Stimulated activated CD8-positive, alpha-beta memory T cell treated with anti-CD3 and anti-CD28 coated beads, Interleukin-12 subunit alpha, Interleukin-12 subunit beta, amount 100 ng/mL, for 1 hour (primary cell): ENCODE measurements at places on chromosomes 3 and 15.

- DNase-seq = no peak
Observed at GRCh38 chr3:68667346-68667745, 265.0 kb downstream of the TAFA4 start.

- no peak for DNase-seq
Observed at GRCh38 chr15:71599418-71600151, 210.8 kb upstream of the NR2E3 start.

GRCh38 chr3:182989566-182989965, 9.2 kb upstream of the DCUN1D1 start:
- DNase-seq = no peak

DNA sequence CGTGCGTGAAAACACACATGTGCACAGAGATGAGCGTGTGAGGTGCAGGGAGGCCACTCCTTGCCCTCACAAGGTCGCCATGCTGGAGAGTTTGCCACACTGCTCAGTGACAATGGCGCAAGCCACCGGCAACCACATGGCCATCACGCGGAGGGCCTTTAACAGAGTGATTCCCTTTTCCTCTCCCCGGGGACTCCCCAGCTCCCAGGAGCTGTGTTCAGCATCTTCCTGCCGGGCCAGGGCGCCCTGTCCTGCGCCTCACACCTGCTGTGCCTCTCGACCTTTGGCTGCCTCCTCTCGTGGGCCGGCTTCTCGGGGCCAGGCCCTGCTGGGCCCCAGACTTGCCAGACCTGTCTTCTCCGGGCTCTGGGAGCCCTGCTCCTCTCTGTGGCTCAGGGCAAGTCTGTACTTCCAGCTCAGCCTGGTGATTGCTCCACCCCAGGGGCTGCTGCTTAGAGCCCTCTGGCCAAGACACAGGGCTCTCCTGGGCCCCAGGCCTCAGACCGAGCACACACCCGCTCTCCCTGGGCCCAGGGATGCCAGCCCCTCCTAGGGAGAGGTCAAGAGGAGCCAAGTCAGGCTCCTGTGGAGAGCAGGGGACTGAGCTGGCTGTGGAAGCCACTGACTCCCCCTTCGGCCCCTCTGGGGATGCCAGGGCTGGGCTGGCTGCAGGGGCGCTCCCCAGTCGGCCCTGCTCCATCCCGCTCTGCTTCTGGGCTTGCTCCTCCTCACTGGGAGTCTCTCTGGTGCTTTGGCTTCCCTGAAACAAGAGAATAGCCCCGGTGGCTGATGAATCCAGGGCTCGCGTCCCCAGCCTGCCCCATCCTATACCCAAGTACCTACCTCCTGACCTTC, 5.6 kb downstream of the CCDC9B start:
- DNase-seq = no peak

DNA sequence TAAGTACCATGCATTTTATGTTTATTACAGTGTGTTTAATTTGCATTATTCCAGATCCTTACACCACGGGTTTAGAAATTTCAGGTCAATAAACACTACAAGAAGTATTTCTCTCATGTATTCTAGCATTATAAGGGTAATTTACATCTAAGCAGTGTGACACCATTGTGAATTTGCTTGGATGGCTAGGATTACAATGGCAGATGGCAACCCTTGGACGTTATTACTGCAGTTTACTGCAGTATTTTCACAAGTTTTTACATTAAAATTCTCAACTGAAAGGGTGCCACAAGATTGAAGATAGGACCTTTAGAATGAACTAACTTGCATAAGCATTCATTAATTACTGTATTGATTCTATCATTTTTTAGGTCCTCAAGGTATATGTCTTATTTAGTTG, 538.8 kb downstream of the NLGN1 start:
- no peak for DNase-seq

DNA sequence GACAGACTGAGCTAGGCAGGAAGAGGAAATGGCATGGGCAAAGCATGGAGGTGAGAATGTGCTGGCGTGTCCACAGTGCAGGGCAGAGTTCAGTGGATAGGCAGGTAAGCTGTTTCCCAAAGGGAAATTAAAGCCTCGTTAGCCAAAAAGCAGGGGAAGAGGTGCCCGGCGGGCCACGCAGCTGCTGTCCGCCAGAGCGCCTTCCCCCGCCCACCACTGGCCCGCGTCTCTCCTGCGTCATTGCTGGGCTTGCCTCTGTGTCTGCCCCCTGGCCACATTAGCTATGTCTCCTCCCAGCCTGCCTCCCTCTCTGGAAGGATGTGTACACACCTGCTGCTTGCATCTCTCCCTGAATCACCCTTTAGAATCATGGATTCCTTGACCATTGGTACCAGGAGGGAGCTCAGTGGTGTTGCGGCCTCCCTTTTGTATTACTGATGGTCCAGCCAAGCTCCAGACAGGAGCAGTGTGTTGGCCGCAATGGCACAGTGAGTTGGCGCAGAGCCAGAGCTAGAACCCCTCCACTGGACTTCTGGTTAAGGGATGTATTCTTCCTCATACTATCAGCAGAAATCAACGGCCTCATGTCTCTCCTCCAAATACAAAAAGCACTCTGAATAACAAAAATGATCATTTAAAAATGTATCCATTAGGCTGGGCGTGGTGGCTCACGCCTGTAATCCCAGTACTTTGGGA, 26.6 kb downstream of the SLC28A1 start:
- DNase-seq = no peak

- no peak for DNase-seq
Observed at GRCh38 chr15:64943512-64944225, 32.0 kb downstream of the ANKDD1A start.

- DNase-seq = no peak
Observed at GRCh38 chr3:66438046-66438445, 62.8 kb downstream of the LRIG1 start.

- no peak for DNase-seq
Observed at GRCh38 chr3:26307192-26307591, 315.4 kb upstream of the LRRC3B start.

DNA sequence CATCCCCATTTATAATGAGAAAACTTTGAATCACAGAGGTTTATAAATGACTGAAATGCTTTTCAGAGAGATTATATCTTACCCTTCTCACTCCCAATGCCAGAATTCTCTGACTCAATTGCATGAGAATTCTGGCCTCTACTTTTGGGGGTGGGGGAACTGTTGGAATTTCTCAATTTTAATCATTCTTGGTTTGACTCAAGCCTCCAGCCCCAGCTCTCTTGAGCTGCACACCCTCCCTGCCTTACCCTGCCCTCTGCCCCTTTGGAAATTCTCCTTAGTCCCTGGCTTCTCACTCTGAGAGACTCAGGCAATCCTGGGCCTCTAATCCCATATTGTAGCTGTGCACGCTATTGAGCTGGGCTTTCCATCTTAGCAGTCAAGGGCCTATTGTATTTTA, 44.2 kb downstream of the ZNF589 start:
- no peak for DNase-seq

DNA sequence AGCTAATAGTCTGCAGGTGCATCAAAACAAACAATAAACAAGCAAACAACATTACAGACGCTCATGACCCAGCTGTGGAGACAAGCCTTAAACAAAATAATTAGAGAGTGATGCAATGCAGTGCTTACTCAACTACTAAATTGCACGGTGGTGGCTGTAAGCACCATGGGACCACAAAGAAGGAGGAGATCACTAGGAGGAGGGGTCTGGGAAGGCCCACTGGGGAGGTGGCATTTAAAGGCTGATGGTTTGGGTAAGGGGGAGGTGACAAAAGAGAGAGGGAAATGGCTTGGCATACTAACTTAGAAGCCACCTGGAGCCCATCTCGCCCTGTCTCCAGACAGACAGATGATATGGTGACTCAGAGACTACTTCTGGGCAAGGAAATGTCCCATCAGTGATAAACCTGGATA, 516.7 kb downstream of the FOXP1 start:
- no peak for DNase-seq

- DNase-seq = no peak
Observed at GRCh38 chr3:195809291-195809785, 2.4 kb downstream of the MUC4 start.

DNA sequence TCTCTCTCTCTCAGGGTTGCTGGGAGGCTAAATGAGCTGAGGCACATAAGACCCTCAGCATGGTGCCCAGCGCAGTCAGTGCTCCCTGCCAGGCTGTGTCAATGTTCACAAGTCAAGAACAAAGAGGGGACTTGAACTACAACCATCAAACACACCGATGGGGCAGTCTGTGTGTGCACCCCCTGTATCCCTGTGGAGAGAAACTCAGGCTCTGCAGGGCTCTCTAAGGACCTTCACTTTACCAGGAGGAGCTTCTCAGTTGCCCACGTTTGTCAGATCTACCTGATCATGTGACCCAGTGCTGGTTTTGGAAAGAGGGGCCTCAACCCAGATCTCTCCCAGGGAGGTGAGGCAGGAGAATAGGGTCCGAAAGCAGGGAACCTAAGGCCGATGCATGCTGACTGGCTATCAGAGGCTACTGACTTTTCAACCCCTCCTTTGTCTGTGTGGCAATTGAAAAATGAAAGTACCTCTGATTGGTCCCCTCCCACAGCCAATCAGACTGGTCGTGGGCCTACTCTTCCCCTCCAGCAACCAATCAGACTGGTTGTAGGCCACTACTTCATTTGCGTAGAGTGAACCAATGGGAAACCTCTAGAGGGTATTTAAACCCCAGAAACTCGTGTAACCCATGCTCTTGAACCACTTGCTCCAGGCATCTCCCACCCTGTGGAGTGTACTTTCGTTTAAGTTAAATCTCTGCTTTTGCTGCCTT, 34.0 kb downstream of the RHCG start:
- DNase-seq = no peak

GRCh38 chr15:32030795-32031194, 480 bp downstream of the CHRNA7 start:
- DNase-seq = no peak

DNA sequence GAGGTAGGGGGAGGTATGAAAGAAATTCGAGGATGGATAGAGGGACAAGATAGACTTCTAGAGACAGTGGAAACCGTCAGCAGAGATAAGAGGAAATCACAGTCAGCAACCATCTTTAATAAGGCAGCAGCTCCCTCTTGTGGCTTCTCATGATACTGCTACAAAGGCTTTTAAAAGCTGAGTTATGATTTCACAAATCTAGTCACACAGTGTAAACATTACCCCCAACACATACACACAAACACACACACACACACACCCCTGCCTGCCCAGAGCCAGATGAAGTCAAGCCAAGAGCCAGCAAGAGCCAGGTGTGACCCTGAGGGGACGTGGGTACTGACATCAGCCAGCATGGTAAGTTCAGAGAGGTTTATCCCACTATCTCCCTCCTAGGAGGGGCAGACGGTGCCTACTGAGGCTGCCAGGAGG, 18.9 kb upstream of the TGM5 start:
- DNase-seq = peak; percentile 39

GRCh38 chr3:120214176-120214575, 70.8 kb downstream of the GPR156 start:
- DNase-seq = no peak

DNA sequence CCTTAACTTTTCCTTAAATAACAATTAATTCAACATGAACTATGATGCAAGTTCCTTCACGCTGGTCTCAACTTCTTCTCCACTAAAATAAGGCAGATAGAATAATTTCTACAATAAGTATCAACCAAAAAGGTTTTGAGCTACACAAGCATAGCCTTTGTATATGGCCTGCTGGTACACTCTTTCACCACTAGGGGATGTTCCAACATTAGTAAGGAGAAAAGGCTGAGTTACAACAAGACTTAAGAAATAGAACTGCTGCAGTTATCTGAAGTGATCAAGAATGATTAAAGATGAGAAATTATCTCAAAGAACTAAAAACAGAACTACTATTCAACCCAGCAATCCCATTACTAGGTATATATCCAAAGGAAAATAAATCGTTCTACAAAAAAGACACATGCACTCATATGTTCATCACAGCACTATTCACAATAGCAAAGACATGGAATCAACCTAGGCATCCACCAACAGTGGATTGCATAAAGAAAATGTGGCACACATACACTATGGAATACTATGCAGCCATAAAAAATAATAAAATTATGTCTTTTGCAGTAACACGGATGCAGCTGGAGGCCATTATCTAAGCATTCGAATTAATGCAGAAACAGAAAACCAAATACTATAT, 14.4 kb downstream of the ATP13A3 start:
- DNase-seq = no peak

DNA sequence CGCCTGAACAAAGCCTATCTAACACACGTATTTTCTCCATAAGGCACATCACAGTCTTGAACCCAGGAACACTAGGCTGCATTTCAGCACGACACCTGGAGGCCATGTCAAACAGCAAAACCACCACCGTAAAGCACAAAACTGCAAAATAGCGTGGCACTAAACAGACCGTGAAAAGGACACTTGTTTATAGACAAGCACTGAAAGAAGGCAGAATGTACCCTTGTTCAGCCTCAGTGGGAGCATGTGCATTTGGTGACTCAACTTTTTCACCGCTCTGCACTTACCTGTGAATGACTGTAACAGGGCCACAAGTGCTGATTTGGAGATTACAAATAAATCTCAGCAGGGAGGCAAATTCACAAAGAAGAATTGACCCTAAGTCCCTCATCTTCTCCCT, 80.8 kb downstream of the ISG20 start:
- no peak for DNase-seq

DNA sequence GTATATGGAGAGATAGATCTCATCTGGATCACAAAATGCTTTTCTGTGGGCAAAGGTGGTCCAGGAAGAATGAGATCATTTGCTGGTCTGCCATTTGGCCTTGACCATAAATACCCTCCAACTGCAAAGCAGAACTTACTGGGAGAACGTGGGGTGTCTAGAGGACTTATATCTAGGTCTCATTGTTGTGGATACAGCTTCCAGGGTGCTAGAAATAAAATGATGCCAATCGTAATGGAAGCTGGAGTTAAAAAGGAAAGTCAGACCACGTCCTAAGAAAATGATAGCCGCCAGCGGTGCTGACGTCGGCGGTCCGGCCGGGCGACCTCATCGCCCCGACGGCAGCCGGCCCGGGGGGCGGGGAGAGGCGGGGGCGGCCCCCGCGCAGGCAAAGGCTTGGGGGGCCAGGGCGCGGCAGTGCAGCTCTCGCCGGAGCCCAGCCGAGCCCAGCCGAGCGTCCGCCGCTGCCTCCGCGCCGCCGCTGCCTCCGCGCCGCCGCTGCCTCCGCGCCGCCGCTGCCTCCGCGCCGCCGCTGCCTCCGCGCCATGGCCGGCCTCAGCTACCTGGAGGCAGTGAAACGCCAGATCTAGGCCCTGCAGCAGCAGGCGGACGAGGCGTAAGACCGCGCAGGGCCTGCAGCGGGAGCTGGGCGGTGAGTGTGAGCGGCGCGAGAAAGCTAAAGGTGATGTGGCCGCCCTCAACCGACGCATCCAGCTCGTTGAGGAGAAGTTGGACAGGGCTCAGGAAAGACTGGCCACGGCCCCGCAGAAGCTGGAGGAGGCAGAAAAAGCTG, 89.5 kb downstream of the EOMES start:
- no peak for DNase-seq

DNA sequence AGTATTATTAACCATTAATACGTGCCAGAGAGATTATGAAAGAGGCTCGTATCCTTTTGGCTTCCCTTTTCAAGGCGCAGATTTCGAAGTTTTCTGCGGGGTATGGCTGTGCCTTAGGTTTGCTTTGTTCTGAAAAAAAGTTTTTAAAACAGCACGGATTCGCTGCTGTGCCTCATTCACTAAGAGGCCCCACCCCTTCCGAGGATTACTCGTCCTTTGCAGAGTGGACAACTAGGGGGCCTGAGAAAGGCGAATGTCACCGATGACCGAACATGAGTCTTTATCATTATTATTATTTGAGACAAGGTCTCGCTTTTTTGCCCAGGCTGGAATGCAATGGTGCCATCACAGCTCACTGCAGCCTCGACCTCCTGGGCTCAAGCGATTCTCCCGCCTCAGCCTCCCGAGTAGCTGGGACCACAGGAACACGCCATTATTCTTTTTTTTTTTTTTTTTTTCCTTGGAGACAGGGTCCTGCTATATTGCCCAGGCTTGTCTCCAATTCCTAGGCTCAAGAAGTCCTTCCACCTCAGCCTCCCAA, 684 bp upstream of the RPS27L start:
- no peak for DNase-seq
